ENCODE measurements at places on chromosomes 16 and 17.

DNA sequence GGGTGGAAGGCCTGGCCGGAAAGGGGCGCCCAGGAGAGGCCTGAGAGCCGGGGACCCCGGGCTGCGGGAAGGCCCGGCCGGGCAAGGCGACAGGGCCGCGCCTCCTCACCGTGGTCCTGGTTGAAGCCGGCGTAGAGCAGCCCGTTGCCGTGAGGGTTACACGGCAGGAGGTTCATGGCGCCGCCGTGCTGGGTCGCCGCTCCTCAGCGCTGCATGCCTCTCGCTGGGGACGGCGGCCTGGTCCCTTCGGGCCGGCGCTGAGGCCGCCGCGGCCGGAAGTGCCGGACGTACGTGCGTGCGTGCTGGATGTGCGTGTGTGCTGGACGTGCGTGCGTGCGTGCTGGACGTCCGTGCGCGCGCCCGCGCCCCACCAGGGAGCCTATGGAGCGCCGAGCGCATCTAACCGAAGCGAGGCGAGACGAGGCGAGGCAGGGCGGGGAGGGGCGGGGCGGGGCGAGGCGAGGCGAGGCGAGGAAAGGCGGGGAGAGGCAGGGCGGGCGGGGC lies at the start of gene WDR45B:
Gene WDR45B (minus strand): TSS at position 280 of the 504 bp plus-strand sequence. CDS start 104 bp downstream, at position 176.
- peak; percentile 89 for DNase-seq

- DNase-seq = no peak
Observed at GRCh38 chr17:18040261-18040858, 1.2 kb downstream of the GID4 start.

- DNase-seq = no peak
Observed at GRCh38 chr17:34726536-34727384, 147.4 kb downstream of the TMEM132E start.

DNA sequence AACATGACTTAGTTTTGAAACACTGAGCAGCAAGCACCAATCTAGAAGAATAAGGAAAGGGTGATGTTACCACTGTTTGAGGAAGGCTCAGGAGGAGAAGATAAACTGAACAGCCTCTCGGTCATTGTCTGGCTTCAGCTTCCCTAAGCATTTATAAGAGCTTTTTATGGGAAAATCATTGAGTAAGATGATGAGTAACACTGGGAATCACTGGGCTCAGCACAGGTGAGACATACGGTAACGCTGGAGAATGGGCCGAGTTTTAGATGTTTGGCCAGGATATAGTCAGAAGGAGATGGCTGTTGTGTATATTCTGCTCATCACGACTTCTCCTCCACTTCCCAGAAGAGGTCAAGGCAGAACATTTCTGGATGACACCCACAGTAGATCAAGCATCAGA lies 42.2 kb upstream of the ALOX12 start:
- no peak for DNase-seq

GRCh38 chr17:51434434-51435170 lies 174.3 kb downstream of the UTP18 start:
- no peak for DNase-seq

- no peak for DNase-seq
Observed at GRCh38 chr17:2889256-2889655, 93.0 kb downstream of the RAP1GAP2 start.

DNA sequence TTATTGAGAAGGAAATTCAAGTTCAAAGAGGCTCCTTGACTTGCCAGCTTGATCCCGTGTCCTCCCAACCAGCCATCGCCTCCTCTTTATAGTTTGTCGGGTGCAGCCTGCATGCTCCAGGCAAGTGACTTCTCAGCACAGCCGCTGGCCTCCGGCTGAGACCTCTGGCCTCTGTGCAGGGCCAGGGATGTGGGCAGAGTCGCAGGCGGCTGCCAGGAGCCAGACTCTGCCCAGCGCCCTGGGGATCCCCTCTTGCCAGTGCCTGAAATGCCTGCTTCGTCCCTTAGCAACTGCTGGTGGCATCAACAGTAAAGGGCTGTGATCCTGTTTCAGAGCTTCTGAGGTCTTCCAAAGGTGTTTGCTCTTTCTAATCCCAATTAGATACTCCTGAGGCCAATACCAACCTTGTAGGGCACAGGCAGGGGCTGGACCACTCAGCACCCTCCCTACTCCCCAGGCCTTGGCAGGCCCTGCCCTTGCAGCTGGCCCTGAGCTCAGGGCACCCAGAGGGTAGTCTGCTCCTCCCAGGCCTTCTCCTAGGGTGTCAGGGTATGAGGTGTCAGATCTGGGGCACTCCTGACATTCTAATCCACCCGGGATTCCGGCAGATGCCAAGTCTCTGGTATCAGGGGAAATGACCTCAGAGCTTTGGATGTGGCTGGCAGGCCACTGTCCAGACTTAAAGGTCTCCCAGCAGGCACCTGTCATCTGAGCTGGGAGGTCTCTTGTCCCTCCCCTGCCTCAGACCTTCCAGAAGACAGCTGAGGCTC lies 68.0 kb upstream of the SIAH1 start:
- DNase-seq = no peak

DNA sequence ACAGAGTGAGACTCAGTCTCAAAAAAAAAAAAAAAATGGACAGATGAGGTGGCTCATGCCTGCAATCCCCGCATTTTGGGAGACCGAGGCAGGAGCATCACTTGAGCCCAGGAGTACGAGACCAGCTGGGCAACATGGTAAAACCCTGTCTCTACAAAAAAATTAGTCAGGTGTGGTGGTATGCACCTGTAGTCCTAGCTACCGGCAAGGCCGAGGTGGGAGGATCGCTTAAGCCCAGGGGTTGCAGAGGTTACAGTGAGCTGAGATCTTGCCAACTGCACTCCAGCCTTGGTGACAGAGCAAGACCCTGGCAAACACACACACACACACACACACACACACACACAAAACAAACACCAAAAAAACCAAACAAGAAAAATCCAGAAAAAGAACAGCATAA lies 7.7 kb upstream of the ENGASE start:
- no peak for DNase-seq

DNA sequence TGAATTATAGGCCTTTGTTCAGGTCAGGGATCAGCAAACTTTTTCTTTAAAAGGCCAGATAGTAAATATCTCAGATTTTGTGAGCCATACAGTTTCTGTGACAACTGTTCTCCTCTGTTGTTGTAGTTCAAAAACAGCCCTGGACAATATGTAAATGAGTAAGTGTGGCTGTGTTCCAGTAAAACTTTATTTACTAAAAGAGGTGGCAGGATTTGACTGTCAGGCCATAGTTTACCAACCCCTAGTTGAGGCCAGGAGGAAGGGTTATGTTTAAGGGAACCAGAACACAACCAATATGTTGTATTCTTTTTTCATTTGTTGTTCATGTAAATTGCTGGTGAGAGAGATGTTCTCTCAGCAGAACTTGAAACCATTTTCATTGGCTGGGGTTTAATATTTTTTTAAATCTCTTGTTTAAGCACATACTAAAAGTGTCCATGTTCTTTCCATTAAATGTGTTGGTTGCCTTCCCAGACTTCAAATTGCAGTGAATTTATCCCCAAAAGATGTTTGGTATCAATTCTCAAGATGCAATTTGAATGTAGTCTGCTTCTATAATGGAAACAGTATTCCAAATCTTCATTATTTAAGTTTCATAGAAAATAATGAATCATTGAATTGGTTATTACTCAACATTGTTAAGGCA lies 260.3 kb downstream of the FTO start:
- no peak for DNase-seq

DNA sequence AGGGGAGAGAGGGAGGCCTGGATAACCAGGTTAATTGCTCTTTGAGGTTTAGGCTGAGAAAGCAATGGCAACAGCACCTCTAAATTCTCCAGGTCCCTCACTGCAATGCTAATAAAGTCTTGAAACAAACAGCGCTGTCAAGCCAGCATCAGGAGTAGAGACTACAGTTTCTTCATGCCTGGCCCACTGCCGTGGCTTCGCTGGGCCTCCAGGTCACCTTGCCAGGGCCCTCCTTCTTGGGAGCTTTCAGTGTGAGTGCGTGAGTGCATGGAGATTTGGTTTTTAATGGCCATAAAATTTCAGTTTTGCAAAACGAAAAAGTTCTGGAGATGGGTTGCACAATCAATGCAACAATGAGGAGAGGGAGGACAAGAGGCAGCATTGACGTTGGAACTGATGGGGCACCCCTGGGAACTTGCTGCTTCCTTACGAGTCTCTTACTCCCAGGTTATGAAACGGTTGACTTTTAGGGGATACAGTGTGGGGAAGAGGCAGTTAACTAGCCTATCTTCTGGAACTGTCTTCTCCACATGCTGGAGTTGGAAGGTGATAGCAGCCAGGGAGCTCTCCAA lies 229.4 kb downstream of the XYLT1 start:
- no peak for DNase-seq

DNA sequence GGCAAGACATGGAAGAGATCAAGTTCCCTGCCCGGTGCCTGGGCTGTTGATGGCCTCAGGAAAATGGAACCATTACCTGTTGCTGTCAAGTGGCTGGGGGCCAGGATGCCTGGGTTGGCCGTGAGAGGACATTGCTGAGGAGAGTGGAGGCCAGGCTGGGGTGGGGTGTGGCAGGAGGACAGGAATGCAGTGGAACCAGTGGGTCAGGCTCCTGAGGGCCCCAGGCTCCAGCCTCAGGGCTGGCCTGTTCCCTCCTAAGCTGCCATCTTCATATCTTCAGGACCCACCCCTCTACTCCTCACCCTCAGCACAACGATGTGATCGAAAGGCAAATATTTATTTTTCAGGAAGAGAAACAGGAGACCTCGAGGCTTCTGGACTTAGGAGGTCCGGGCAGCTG lies 8.5 kb upstream of the YPEL3 start:
- no peak for DNase-seq

- DNase-seq = no peak
Observed at GRCh38 chr16:58462997-58463941, 36.7 kb upstream of the NDRG4 start.

GRCh38 chr17:330993-331701 lies 21.5 kb downstream of the RPH3AL start:
- no peak for DNase-seq

DNA sequence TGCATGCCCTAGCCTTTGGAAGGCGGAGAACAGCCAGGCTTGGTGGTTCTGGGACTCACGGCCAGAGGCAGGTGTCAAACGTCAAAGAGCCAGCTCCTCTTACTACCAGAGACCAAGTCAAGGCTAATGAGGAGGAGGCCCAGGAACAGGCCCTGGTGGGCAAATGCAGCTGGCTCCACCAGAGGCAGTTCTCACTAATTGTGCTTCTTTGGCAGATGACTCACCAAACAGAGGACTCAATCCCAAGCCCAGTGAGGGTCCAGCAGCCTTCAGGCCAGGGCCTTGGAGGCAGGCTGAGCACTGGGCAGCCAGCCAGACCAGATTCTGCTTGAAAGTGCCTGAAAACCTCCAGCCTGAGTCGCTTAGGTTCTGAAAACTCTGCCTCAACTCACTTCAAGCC lies 336.5 kb upstream of the CDH5 start:
- DNase-seq = no peak
